H1 (cell line): ENCODE measurements at places on chromosomes 16 and 17.
A peak's percentile ranks its signal among the peaks of the same experiment; 100 is the strongest.

DNA sequence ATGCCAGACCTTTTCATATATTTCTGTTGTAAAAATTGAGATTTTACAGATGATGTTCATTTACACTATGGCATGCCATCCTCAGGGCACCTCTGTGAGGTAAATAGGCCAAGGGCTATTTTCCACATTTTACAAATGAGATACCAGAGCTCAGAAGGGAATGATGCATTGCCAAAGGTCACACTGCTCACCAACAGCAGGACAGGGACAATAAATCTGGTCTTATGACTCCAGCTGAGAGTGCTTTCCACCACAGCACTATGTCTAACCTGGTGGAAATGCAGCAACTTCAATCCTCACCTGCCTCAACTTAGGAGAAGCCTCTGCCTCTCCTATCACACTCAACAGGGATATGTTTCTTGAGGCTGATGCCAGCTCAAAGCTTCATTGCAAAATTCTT lies 40.6 kb downstream of the GRIN2A start:
- no peak for DNase-seq

DNA sequence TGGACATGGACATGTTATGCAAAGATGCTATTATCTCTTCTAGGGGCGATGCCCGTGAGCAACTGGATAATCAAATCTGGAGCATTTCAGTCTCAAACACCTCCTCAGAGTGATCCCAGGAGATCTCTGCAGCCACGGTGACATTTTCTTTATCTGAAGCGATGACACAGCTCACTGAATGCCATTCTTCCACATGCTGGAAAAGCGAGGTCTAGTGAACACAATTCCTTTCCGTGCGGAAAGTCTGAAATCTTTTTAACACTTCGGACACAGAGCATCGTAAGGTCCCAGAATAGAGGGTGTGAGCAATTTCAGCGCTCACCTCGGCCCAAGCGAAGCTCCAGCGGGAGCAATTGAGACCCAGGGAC lies 531 bp upstream of the HASPIN start:
- no peak for DNase-seq

- DNase-seq = no peak
These were observed 1.7 kb downstream of the ACSM5 start for GRCh38 chr16:20411055-20411454.

DNA sequence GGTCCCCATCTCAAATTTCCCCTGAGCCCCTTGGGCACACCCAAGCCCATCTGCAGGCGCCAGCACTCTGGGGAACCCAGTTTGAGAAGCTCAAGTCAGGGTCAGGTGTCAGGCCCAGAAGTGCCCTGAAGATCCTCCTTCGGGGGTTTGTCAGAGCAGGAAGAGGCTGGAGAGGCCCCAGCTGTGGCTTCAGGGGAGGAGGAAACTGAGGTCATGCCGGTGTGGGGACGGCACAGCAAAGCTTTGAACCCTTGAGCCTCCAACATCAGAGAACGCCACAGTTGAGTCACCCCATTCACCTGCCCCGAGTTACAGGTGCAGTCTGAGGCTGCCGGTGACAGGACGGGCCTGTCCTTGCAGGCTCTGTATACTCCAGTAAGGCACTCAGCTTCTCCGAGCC lies 140.2 kb upstream of the CIBAR2 start:
- no peak for DNase-seq

DNA sequence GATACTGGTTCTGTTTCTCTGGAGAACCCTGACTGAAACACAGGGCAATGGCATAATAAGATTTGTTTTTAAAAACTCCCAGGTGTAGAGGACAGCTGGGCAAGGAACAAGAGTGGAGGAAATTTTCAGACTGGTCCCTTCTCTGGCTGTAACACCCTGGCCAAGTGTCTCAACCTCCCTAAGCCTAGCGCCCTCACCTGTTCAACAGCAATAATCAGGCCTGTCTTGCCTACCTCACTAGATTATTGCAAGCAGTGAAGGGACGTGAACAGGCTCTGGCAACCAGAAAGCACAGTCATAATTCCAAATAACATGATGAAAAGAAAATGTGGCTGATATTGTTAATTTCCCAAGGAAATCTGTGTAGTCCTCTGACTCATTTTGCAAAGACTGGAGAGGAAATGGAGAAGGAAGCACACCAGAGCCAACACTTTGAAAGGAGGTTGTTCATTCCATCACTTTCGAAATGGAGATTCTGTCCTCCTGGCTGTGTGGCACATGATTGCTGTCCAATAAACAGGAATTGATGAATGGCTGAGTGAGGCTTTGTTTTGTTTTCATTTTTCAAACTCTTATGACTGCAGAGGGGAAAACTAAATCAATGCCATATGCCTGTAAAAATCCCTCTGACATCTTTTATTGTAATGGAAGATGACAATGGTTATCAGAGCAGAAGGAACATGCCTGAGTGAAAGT lies 87.5 kb upstream of the HLF start:
- DNase-seq = no peak

GRCh38 chr17:79036596-79036995 lies 12.6 kb downstream of the C1QTNF1 start:
- no peak for DNase-seq

DNA sequence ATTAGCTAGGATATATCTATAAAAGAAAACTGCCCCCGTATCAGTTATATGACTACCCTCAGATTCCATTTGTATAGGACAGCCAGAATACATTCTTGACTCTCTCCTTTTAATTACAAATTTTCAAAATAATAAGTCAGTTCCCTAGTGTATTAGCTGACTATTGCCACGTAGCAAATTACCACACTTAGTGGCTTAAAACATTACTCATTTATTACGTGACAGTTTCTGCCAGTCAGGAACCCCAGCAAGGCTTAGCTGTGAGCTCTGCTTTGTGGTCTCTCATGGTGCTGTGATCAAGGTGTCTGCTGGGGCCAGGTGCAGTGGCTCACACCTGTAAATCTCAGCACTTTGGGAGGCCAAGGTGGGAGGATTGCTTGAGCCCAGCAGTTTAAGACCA lies 13.9 kb upstream of the SCNN1B start:
- DNase-seq = no peak

DNA sequence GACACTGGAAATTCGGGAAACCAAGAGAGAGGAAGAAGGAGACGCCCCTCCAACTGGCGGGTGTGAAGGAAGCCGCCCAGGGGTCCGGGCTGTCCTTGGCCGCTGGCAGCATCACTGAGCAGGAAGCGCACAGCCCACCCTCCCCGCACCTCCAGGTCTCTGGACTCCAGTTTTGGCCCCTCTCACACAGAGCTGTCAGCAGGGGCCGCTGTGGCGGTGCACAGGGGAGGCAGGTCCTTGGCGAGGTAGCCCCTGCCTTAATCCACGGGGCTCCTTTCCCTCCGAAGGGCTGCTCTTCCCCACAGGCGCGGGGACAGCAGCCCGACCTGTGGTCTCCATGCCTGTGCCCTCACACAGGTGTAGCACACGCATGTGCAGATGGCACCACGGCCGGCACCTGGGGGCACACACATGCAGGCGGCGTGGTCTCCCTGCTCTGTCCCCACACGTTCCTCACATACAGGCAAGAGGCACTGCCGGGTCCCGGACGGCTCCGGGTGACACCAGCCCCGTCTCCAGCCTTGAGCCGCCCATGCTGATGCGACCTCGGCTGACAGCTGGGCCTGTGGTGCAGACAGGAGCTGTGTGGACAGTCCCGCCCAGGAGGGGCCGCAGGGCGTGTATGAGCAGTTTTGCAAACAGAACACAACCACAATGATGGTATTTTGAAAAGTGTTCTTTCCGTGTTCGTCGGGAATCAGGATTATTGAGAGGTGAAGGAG lies 26.6 kb upstream of the CHMP6 start:
- no peak for DNase-seq

DNA sequence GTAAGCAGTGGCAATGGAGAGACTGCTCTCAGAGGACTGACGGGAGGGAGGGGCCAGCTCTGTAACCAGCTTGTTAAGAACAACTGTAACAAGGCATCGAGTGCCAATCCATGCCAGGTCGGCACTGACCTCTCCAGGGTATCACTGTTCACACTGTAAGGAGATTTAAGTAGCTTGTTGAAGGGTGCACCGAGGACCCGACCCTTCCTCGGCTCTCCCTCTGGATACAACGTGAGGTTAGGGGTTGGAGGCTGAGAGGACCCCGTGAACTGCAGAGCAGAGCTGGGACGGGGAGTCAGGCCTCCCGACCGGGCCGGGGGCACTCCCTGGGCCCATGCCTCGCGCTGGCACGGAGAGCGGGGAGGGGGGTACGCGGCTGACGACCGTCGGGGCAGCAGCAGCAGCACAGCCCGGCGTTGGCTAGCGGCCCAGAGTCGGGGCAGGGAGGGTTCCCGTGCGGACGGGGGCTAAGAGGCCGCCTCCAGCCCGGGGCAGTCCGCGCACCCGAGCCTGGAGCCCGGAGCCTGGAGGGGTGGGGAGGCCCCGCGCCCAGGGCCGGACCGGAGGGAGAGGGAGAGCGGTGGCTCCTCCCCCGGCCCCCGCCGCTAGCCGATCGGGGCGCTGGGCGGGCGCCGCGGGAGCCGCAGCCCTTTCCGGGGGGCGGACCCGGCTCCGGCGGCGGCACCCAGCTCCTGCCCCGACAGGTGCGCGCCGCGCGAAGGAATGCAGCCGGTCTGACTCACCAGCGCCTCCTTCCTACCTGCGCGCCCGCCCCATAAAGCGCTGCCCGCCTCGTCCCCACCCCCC lies at the start of gene ITGB4:
ITGB4 (plus strand) TSS at position 804 of the 807 bp plus-strand sequence. CDS start 3,245 bp downstream, outside the sequence.
- peak; percentile 50 for DNase-seq

- no peak for DNase-seq
These were observed 10.9 kb downstream of the RAD51C start for GRCh38 chr17:58703137-58703915.

- no peak for DNase-seq
These were observed 325.6 kb downstream of the SLC39A11 start for GRCh38 chr17:72766761-72767356.

- no peak for DNase-seq
These were observed 15.3 kb upstream of the HEXD start for GRCh38 chr17:82402865-82403264.

DNA sequence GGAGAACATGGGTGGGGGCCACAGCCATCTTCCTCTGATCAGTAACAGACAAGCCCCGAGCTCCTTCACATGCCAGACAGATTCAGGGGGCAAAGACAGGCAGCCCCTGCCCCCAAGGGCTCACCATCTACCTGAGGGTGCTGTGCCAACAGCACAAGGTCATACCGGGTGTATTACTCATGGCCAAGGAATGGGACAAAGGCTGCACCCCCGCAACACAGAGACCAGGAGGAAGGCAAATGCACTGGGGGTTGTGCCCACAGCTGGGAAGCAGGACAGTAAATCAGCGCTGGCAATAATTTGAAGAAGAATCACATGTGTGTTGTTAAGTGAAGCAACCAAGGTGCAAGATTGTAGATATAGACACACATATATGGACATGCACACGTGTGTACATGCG lies 137.1 kb downstream of the C16orf95 start:
- DNase-seq = no peak

DNA sequence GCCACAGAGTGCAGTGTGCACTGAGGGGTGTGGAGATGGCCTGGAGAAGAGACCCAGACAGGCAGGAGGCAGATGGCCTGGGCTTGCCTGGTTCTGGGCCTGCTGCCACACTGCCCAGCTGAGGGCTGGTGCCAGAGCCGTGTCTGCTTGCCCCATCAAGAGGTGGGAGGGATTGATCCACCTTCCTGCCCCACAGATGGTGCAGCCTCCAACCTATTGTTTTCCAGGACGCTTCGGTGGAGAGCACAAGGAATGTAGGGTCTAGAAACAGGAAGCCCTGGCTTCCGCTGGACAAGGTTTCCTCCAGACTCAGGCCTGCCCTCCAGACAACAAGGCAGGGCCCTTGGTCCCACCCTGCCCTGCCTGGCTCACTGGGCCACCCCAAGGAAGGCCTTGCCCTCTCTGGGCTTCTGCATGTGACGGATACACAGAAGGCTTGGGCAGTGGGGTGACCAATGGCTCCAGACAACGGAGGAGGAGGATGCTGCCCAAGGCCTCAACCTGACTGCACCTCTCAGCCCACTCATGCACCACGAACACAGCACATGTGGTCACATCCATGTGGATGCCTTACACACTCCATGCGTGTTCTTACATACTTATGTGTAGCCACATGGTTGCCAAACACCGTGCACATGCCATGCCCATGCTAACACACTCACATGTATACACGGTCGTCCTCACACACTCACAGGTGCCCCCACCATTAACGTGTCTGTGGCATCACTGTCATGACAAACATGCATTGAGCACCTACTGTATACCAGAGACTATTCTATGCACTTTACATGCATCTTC lies 6.5 kb upstream of the CDH5 start:
- DNase-seq = no peak

DNA sequence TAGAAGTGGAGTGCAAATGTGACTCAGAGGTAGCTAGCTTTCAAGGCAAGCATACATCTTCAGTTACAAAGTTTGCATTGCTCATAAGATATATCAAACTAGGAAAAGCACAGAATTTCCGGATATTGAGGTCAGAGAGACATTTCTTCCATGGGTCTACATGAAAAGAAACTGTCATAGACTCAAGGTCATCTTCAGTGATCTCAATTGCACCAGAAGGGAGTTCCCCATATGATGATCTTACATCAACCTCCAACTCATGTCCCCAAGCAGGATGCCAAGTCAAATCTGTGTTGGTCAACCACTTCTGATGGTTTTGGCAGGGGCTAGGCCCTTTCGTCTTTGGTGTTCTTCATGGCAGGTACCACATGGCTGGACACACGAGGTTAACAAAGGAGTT lies 459.9 kb upstream of the MAF start:
- no peak for DNase-seq

DNA sequence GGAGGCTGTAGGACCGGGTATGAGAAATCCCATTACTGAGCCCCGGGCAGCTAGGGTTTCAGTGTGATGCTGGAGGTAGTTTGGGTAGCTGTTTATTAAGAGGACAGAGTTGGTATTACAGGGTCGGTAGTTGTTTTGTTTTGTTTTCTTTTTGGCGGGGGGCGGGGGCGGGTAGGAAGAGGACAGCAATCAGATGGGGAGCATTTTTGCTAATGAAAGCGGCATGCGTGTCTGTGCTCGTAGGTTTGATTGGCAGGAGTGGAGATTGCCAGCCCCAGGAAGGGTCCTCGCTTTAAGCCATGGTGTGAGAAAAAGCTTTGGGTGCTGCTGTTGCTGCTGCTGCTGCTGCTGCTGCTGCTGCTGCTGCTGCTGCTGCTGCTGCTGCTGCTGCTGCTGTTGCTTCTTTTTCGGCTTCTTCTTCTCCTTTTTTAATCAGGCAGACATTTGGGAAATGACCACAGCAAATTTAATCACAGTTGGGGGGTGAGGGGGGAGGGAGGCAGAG lies 498.5 kb upstream of the ZFHX3 start:
- no peak for DNase-seq

GRCh38 chr16:76943921-76944320 lies 247.1 kb upstream of the MON1B start:
- no peak for DNase-seq

GRCh38 chr17:43962479-43962878 lies 8.7 kb upstream of the PYY start:
- no peak for DNase-seq

- no peak for DNase-seq
These were observed 6.3 kb upstream of the CBX4 start for GRCh38 chr17:79845601-79845949.

- no peak for DNase-seq
These were observed 16.9 kb downstream of the GRIN2C start for GRCh38 chr17:74842599-74843351.

- DNase-seq = no peak
These were observed 56.9 kb downstream of the PRKCA start for GRCh38 chr17:66359351-66359750.

- DNase-seq = no peak
These were observed 1736.9 kb downstream of the TP53TG3F start for GRCh38 chr16:35196313-35196712.
